Smooth muscle cell of the umbilical artery (primary cell): ENCODE measurements at places on chromosomes 1 and 21. TPM values are rescaled to one million over a fixed set of nuclear protein-coding genes. Genes with fewer than 3 reads are reported as not detected.

Gene TEX38
- total RNA-seq, result not detected in 2 replicates

Gene IL19
- total RNA-seq, result not detected in 2 replicates

Gene FAM177B
- not detected in 2 replicates for total RNA-seq

Gene SLFNL1
- 0.65 and 0.89 TPM in 2 replicates for total RNA-seq

Gene KRTAP13-2
- total RNA-seq, result not detected in 2 replicates

Gene OPRD1
- not detected in 2 replicates for total RNA-seq
